ENCODE measurements at places on chromosomes 5 and 9.
A peak's percentile ranks its signal among the peaks of the same experiment; 100 is the strongest.

GRCh38 chr5:17378346-17378997 is 119.6 kb upstream of the TAF11L2 start:
- DNase-seq = no peak

DNA sequence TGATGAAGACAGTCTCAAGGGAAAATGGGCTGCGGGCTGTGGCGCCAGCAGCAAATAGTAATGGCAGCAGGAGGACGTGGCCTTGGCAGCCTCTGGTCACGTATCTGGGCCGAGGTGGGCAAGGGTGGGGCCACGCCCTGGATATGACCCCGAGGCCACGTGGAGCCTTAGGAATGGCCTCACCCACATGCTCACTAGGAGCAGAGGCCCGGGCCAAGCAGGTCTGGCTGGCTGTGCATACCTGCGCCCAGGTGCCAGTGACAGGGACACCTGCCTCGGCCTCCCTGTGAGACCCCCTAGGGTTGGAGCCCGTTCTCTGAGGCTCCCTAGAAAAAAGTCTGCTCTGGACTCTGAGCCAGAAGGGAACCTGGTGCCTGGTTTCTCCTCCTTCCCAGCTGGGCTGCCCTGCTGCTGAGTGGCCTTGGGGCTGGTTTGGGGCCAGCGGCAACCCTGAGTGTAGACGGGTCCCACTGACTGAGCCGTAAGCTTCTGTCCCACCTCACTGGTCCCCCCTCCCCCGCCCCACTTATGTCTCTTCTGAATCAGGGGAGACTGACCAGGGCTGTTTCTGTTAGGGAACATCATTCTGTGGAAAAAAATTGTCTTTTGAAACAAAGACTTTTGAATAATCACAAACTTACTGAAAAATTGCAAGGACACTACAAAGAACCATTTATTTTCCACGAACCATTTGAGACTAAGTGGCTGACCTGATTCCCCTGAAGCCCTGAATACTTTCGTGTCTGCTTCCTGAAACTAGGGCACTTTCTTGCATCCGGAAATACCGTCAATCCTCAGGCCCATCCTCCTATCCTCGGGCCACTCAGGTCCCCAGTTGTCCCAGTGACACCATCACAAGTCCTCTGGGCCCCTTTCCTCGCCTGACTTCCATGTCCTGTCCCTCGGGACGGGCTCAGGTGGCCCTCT is 60.8 kb downstream of the WNK2 start:
- DNase-seq = no peak

GRCh38 chr9:80061940-80062339 is 490.2 kb downstream of the TLE4 start:
- no peak for DNase-seq

DNA sequence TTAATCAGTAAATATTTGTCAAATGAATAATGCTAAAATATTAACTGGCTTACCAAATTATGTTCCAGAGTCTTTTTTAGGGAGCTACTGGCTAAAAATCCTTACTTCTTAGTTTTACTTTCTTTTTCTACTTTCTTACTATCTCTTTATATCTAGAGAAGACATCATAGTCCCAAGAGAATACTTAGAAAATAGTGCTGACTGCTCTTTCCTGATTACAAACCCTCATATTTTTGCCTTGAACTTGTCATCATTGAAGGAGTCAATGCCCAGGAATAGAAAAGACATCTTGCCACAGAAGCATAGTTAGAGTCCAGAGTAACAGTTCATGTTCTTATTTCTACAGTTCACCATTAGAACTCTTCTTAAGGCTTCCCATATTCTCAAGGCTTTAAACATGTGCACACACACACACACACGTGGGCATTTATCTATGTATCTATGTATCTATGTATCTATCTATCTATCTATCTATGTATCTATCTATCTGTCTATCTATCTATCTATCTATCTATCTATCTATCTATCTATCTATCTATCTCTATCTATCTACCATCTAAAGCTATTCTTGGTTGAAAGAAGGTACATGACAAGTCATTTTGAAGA is 654.3 kb downstream of the ANXA1 start:
- no peak for DNase-seq

DNA sequence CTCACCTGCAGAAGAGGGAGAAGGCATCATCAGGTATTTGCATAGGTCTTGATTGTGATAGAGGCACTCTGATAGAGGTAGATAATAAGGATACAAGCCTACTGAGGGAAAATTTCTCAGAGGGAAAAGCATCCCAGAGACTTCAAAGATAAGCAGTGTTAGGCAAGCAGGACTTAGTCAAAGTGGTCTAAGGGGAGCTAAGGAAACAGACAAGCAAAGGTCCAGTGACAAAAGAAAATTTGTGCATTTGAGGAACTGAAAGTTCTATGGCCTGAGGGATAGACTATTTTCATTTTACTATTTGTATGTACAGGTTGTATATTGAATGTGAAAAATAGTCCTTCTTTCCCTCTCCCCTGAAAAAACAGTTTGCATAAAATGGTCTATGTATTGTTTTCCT is 27.4 kb downstream of the OXCT1 start:
- DNase-seq = no peak

GRCh38 chr5:131466171-131466766 is 168.8 kb downstream of the RAPGEF6 start:
- DNase-seq = no peak

DNA sequence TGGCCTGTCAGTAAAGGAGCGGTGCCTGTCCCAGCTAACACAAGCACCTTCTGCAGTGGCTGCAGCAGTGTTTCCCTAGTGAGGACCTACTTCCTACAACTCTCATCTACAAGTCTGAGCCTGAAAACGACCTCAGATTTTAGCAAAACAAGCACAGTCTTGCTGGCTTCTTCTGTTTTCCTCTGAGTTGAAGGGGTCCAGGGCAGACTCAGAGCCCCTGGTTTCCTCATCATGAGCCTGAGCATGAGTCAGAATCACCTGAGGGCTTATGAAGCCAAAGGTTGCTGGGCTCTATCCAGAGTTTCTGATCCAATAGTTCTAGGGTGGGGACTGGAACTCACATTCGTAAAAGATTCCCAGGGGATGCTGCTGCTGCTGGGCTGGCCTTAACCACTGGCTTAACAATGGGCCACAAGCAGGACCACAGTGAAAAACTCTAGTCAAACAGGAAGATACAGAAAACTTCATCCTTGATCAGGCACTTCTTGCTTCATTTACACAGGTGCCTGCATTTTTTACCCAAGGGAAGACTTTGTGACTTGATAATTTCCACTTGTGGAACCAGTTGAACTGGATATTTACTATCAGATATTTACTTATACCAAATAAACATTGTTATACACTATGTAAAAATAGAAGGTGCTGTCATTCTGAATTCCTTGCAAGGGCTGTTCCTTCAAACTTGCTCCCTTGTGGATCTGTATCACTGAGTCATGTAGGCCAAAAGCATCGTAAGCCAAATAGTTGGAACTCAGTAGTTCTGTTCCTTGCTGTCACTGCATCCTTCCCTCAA is 4.3 kb upstream of the ACER2 start:
- no peak for DNase-seq

GRCh38 chr9:97571664-97572063 is 61.5 kb downstream of the TSTD2 start:
- no peak for DNase-seq

- DNase-seq = no peak
Measured at GRCh38 chr9:137474271-137474670, 15.1 kb upstream of the NSMF start.

DNA sequence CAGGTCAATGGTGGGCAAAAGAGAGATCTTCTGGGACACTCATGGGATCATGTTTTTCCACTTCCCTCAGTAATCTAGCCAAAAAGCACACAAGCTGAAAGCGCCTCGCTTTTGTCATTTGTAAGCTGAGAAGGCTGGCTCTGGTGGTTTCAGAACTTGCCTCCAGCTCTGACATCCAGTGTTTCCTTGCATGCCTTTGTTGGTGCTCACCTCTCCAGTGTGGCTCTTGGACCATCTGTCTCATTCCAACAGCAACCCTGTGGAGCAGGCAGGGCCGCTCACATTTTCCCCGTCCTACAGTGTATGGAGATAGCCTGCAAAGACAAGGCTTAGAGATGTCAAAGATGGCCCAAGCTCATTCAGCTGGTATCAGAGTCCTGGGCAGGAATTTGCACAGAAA is 160.8 kb upstream of the KLF4 start:
- no peak for DNase-seq

DNA sequence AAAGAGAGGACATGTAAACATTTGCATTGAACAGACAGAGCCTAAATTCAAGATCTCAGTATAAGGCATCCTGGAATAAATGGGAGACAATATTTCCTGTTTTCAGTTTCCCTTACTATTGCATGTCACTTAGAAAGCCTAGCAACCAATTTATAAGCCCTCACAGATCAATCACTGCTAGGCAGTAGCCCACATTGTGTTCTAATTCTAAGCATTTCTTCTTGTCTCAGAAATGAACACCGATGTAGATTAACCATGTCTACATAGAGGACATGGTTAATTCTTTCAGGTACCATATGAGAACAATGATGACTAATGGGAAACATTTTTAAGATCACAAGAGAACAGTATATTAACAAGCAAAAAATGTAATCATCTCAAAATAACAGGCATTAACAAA is 79.6 kb upstream of the HMHB1 start:
- no peak for DNase-seq

- DNase-seq = no peak
Measured at GRCh38 chr5:68658810-68659372, 434.9 kb upstream of the SLC30A5 start.

DNA sequence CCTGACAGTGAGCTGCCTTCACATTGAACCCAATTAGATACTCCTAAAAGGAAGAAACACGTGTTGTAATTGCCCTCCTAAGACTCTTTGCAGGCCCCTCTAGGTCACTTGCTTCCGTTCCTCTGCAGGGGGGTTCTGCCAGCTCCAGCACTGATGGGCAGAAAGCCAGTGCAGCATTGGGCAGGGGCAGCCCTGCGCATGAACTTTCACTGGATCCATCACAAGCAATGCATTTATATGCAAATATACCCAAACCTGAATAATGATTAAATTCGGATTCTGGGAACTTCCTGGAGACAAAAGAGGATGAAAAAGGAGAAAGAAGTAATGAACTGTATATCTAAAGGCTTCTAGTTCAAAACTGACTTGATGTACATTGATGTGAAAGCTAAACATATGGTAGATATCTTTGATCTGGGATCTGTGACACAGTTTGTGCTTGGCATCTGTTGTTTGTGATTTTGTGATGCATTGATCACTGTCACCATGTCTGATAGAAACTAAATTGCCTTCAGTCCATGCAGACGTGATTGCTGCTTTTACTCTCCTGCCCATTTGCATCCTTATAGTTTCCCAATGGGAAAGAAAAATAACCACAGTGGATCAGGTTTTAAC is 313.4 kb downstream of the DEPDC1B start:
- peak; percentile 23 for DNase-seq

DNA sequence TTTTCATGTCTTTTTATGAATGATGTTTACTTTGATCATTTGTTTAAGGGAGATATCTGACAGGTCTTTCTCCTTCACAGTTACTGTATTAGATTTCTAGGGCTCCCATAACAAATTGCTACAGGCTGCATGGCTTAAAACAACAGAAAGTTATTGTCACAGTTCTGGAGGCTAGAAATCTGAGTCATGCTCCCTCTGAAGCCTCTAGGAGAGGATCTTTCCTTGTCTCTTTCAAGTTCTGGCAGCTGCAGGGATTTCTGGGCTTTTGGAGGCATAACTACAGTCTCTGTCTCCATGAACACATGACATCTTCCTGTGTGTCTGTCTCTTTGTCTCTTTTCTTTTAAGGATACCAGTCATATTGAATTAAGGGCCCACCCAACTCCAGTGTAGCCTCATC is 557.3 kb upstream of the SEMA6A start:
- DNase-seq = no peak

DNA sequence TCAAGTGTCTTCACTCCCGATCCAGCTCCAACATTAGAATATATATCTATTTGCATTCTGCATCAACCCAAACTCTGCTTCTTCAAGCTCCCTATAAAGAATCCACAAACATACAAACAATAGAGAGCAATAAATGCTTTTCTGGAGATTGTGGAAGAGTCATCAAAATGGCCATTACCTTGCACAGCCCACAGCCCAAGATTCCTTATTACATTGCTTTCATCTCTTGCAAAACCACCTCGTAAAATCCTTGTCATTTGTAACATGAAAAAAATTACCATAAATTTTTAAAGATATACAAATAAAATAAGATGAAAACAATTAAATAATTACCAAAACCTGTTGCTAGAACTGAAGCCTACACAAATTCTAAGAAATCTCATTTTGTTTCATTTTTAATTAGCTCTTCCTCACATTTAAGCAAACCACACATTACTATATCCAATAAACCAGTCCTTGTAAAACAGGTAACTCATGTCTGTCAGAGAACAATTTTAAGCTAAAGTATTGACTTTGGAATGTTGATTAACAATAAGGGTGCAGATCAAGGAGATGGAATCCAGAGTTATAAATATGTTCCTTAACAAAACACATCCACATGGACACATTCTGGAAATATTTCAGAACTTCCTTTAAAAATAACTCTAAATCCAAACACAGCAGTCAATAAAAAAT is 7.1 kb downstream of the SPINK9 start:
- DNase-seq = no peak

DNA sequence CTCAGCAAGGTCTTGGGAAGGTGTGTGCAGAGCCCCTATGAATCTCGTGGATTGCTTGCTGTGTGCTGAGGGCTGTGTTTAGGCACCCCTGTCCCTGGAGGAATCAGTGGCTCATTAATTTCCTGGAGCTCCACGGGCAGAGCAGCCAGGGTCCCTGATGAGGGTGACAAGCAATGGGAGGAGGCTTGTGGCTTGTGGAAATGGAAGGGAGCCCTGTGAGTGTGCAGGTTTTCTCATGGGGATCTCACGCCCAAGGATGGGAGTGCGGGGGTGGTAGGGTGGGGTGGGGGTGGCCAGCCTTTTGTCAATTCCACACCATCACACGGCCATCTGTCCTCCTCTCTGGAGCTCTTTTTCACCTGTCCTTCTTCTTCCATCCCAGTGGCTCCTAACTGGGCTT is 25.3 kb downstream of the PHF2 start:
- DNase-seq = no peak

- DNase-seq = no peak
Measured at GRCh38 chr5:63032343-63032742, 453.7 kb downstream of the LRRC70 start.

GRCh38 chr5:68088302-68088701 is 127.3 kb upstream of the PIK3R1 start:
- no peak for DNase-seq

- DNase-seq = no peak
Measured at GRCh38 chr9:35606138-35606504, 1.1 kb downstream of the TESK1 start.

DNA sequence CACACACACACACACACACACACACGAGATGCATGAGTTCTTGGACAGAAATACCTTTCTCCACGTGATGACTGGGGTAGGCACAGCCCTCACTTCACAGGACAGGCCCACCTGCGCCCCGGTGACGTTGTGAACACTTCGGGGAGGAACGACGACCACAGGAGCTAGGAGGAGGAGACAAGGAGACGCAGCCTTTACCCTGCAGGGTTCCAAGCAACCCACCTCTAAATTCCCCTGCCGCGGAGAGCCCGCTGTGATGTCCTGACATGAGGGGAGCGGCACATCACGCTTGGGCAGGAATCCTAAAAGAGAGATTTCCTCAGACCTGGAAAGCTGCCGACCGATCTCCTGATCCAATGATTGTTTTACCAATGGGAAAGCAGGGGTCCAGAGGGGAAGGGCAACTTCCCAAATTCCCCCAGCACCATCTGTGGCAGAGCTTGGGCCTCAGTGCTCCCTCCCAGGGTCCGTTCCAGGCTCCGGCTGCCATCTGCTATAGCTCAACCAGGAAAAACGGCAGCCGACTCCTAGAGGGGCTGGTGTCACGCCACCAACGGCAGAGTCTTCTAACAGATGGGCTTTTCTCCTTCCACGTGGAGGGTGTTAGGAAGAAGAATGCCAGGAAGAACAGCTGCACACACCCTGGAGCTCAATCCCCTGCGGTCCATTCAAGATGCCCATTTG is 10.1 kb downstream of the IGFBPL1 start:
- DNase-seq = no peak
